Tongue (tissue), 3 donors: ENCODE measurements at places on chromosomes 1 and 21. TPM values are rescaled to one million over a fixed set of nuclear protein-coding genes. Genes with fewer than 3 reads are reported as not detected.

Gene MCOLN3
- 0.62 TPM for total RNA-seq

Gene ZBTB48
- 16.3 TPM for total RNA-seq

Gene TAF12
- 30.3 TPM for total RNA-seq

Gene ARHGEF2
- 115 TPM for total RNA-seq

- no peak for DNase-seq
Observed at GRCh38 chr1:222454186-222454585, 93.7 kb downstream of the HHIPL2 start.

- DNase-seq = no peak
Observed at GRCh38 chr1:19387045-19387467, 74.9 kb downstream of the SLC66A1 start.

- DNase-seq = no peak
Observed at GRCh38 chr1:239426821-239427475, 40.6 kb downstream of the CHRM3 start.
